ENCODE measurements at places on chromosomes 1 and 21. TPM values are rescaled to one million over a fixed set of nuclear protein-coding genes. Genes with fewer than 3 reads are reported as not detected.
A peak's percentile ranks its signal among the peaks of the same experiment; 100 is the strongest.

DNA sequence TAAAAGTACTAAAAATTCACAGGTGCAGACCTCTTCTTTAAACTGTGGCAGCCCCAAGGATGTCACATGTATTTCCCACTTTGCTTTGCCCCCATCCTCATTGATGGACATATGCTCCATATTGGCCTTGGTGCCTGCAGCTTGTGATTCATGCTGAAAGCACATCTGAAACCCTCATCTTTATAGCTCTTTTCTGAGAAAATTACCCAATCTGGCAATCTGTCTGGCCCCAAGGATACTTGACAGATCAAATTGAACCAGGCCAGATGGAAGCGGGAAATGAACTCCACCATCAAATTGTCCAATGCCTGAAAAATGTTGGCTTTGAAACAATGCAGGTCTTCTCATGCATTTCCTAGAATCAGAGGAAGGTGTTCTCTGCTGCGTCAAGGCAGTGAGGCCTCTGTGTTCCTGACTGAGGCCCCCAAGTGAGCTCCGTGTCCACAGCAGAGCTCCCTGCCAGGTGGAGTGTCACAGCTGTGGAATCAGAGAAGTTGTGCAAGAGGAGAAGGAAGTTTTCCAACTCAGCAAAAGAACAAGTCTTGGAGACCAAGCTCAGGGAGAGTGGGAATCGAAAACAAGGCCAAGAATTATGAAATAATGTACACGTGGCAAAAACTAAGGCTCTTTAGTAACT is 323.7 kb downstream of the PLPP3 start:
- no peak for DNase-seq
- no peaks in the 10 kb centered on the region for H3K36me3 ChIP-seq
- no peaks in the 10 kb centered on the region for H3K27me3 ChIP-seq
- H3K4me1 ChIP-seq: no peaks in the 10 kb centered on the region
- H3K4me3 ChIP-seq: no peak overlapping the region

LRRC3 gene
- 0.46 TPM for polyA plus RNA-seq

- no peak overlapping the region for H3K27ac ChIP-seq
- no peaks in the 10 kb centered on the region for H3K27me3 ChIP-seq
- no peak for DNase-seq
- no peaks in the 10 kb centered on the region for H3K4me1 ChIP-seq
- H3K4me3 ChIP-seq: no peak overlapping the region
These were observed 164.2 kb downstream of the CACNA1E start for GRCh38 chr1:181647314-181648035.

HHIPL2 gene
- 0.62 TPM for polyA plus RNA-seq

DNA sequence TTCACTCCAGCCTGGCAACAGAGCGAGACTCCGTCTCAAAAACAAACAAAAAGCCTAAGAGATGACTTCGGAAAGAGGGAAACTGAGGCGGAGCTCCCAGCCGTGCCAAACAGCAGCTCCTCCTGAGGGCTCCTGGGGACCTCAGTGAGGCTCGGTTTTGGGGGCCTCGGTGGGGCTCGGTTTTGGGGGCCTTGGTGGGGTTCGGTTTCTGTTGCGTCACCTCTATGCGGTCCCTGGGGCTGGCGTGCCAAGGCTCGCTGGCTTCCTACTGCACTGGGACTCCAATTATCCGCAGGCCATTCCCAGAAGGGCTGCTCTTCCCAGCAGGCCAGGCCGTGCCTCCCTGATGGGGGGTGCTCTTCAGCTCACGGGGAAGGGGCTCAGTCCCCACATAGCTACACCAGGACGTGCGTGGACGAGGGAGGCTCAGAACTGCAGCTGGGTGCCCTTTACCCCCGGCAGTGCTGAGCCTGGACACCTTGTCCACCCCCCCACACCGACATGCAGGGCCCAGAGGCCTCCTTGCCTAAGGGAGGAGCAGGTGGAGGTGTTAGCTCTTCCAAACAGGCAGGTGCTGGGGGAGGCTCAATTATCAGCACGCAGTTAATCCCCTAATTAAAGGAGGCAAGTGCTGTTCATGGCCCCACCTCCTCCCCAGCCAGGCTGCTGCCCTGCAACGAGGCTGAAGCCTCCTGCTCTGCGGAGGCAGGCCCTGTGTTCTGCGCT is 5.1 kb upstream of the C1orf159 start:
- no peaks in the 10 kb centered on the region for H3K36me3 ChIP-seq
- H3K27me3 ChIP-seq: no peaks in the 10 kb centered on the region
- no peak overlapping the region for H3K4me3 ChIP-seq
- no peak overlapping the region for H3K27ac ChIP-seq
- H3K4me1 ChIP-seq: peaks cover 38% of the 10 kb centered on the region

RSPH1 gene
- polyA plus RNA-seq: 0.26 TPM

DNA sequence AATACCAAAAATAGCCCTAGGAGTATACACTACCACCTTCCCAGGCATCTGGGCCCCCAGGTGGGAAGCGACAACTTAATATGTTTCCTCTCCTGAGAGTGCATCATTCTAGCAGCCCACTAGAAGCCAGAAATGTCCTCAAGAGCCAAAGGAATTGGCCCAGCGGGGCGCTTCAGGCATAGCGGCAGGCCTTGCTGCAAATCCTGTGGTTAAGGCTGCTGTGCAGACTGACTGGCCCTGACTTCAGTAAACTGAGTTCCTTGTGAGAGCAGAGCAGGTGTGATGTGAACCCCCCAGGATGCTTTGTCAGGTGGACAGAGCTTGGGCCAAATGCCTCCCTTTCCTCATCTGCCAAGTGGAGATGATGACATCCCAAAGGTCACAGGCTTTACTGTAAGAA is 29.7 kb upstream of the LDLRAP1 start:
- DNase-seq: no peak
- no peak overlapping the region for H3K4me3 ChIP-seq
- no peaks in the 10 kb centered on the region for H3K4me1 ChIP-seq
- no peaks in the 10 kb centered on the region for H3K36me3 ChIP-seq

- no peak overlapping the region for H3K4me3 ChIP-seq
- DNase-seq: no peak
- H3K36me3 ChIP-seq: peaks cover 59% of the 10 kb centered on the region
- H3K27me3 ChIP-seq: no peaks in the 10 kb centered on the region
- H3K27ac ChIP-seq: peak overlapping the region; percentile 93
These were observed 5.2 kb downstream of the RCSD1 start for GRCh38 chr1:167635156-167635648.
